Left ventricle myocardium inferior (tissue), 1 donor: ENCODE measurements at places on chromosomes 6 and 20.

DNA sequence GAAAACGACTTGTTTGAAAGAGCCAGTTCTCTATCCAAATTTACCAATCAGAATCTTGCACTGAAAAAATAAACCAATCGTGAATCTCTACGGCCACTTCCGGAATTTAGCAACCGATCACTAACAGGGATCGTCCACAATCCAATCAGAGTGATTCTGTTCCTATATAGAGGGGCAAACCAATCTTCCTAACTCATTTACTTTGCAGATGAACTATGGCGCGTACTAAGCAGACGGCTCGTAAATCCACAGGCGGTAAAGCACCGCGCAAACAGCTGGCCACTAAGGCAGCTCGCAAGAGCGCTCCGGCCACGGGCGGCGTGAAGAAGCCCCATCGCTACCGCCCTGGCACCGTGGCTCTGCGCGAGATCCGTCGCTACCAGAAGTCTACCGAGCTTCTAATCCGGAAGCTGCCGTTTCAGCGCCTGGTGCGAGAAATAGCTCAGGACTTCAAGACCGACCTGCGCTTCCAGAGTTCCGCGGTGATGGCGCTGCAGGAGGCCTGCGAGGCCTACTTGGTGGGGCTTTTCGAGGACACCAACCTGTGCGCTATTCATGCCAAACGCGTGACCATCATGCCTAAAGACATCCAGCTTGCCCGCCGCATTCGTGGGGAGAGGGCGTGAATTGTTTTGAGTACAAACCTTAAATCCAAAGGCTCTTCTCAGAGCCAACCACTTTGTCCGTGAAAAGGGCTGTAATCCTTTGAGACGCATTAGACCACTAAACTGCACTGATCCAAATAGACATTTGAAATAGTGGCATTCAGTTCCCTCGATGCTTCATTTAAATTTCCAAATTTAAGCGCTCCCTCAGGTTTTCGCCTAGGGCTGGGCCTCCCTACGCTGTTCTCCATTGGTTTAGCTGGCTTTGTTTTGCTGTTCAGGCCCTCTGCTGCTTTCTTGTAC, 138.0 kb downstream of the HFE start:
- no peak for DNase-seq

- DNase-seq, result no peak
Measured at GRCh38 chr6:52725535-52726192, 37.6 kb downstream of the GSTA2 start.

GRCh38 chr6:84260196-84260595, 32.8 kb upstream of the CEP162 start:
- DNase-seq, result no peak

- no peak for DNase-seq
Measured at GRCh38 chr20:61763740-61764400, 301.8 kb downstream of the TAF4 start.

DNA sequence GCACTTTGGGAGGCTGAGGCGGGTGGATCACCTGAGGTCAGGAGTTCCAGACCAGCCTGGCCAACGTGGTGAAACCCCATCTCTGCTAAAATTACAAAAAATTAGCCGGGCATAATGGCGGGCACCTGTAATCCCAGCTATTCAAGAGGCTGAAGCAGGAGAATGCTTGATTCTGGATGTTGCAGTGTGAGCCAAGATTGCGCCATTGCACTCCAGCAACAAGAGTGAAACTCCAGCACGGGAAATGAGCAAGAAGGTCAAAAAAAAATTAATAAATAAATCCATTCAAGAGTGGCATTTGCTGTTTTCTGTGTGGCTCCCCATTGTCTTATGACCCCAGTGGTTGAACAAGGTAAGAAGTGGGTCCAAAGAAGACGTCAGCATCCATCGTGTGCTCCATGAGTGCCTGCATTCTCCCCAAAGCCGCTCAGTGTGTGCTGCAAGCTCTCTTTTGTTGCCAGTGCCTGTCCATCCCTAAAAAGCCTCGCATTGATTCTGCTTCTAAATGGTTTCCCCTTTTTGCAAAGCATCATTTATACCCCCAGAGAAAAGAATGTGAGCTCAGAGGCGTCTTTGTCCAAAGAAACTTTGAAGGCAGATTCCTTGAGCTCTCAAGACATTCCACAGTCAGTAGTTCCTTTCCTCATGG, 38.8 kb upstream of the MAP3K4 start:
- DNase-seq, result no peak

GRCh38 chr6:30829639-30830255, 54.6 kb upstream of the DDR1 start:
- DNase-seq, result no peak
